ENCODE measurements at places on chromosomes 12 and 14. TPM values are rescaled to one million over a fixed set of nuclear protein-coding genes. Genes with fewer than 3 reads are reported as not detected.
A peak's percentile ranks its signal among the peaks of the same experiment; 100 is the strongest.

GRCh38 chr12:51792417-51792816, 56.1 kb downstream of the FIGNL2 start:
- DNase-seq = no peak

The CLECL1 gene
- not detected for total RNA-seq

- DNase-seq = no peak
Measured at GRCh38 chr14:80055667-80056496, 155.4 kb downstream of the DIO2 start.

- no peak for DNase-seq
Measured at GRCh38 chr12:132465269-132466190, 24.4 kb upstream of the FBRSL1 start.

The KRT77 gene
- not detected for total RNA-seq

The TEX52 gene
- total RNA-seq = not detected

The CDCA3 gene
- 19.4 TPM for total RNA-seq

GRCh38 chr12:102051431-102051965, 10.3 kb downstream of the WASHC3 start:
- DNase-seq = no peak

- no peak for DNase-seq
Measured at GRCh38 chr12:31323391-31324115, 2.4 kb downstream of the SINHCAF start.

GRCh38 chr12:123996581-123996980, 23.6 kb downstream of the ZNF664 start:
- no peak for DNase-seq

GRCh38 chr12:117028254-117028653, 71.0 kb downstream of the TESC start:
- DNase-seq = no peak

DNA sequence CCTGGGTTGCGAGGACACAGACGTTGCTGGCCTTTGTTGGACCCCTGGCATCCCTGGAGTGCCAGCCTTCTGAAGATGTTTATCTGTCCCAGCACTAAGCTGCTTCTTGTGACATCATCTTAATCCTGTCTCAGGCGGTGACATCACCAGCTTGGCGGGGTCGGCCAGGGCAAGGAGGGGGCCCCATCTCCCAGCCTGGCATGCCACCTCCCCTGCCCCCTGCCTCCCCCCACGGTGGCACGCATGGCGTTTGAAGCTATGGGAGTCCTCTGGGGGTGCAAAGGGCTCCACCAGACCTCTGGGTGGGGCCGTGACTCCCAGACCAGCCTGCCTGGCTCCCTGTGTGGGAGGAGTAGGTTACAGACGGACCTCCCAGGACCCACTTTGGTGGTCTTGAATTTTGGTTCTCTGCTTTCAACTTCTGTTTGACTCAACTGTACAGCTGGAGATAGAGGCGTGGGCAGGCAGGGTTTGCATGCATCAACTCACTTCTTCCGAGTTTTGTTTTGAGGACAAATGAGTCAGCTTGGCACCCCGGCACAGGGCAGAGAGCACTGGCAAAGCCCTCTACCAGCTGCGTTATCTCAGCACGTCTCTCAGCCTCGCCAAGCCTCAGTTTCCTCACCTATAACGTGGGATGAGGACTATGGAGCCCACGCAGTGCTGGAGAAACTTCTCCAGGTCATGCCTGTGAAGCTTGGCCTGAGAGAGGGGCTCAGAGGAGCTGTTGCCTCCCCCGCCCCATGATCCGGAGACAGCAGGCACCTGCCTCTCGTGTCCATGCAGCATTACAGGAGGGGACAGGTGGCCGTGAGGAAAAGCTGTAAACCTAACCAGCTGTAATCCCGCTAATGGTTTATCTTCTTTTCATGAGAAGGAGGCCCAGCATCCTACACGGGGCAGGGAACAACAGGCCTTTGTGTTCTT, 38.8 kb upstream of the EML1 start:
- no peak for DNase-seq

The IQSEC3 gene
- 1.2 TPM for total RNA-seq

GRCh38 chr12:57157588-57158173, 10.3 kb upstream of the LRP1-AS start:
- DNase-seq = no peak

GRCh38 chr14:68793734-68794129, 865 bp upstream of the ZFP36L1 start:
- no peak for DNase-seq

- DNase-seq = no peak
Measured at GRCh38 chr12:45336762-45337596, 121.1 kb downstream of the ANO6 start.

- no peak for DNase-seq
Measured at GRCh38 chr12:46546634-46547273, 174.2 kb upstream of the SLC38A2 start.

The ZC2HC1C gene
- 1.2 TPM for total RNA-seq

GRCh38 chr12:47621960-47622359, 83.9 kb downstream of the RPAP3 start:
- no peak for DNase-seq

- DNase-seq = no peak
Measured at GRCh38 chr12:121085069-121085468, 46.0 kb upstream of the OASL start.

- DNase-seq = no peak
Measured at GRCh38 chr14:103072595-103073366, 11.2 kb upstream of the LBHD2 start.

The BMP4 gene
- total RNA-seq = 12.4 TPM

- DNase-seq = no peak
Measured at GRCh38 chr12:21336656-21337055, 1.9 kb upstream of the SLCO1A2 start.

DNA sequence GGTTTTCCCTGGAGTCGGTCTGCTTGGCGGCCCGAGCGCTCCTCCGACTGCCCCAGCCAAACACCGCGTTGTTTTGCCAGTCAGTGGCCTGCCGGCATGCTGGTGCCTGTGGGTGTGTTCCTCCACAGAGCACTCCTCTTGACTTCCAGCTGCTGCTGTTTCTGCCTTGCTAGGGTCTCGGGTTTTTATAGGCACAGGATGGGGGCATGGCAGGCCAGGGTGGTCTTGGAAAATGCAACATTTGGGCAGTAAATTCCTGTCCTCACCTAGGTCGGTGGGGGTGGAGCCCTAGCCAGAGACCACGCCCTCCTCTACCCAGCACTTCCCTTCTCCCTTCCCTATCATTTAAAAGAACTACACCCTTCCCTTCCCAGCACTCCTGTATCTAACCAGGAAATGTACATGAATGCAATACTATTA, 34.7 kb upstream of the VASH1 start:
- no peak for DNase-seq

DNA sequence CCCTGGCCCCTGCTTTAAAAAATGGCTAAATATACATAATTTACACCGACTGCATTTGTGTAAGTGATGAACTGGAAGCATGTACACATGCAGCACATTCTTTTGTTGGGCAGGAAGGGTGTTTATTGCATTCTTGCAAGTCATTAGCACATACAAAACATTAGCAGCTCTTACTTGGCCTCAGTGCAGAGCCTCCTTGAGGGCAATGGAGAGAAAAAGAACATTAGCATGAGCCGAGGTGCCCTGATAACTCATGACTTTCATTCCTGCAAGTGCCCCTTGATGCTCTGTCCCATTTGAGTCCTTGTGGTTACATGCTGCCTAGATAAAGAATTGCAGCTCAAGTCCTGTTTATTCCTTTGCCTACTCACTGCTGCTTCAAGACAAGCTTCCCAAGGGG, 61.9 kb downstream of the PAX9 start:
- DNase-seq = no peak

- no peak for DNase-seq
Measured at GRCh38 chr12:91361864-91362263, 179.2 kb upstream of the DCN start.

GRCh38 chr14:30375296-30375892, 183.6 kb upstream of the G2E3 start:
- DNase-seq = peak; percentile 74

The MYO1H gene
- total RNA-seq = not detected

GRCh38 chr12:64172143-64172970, 49.7 kb downstream of the KICS2 start:
- no peak for DNase-seq

DNA sequence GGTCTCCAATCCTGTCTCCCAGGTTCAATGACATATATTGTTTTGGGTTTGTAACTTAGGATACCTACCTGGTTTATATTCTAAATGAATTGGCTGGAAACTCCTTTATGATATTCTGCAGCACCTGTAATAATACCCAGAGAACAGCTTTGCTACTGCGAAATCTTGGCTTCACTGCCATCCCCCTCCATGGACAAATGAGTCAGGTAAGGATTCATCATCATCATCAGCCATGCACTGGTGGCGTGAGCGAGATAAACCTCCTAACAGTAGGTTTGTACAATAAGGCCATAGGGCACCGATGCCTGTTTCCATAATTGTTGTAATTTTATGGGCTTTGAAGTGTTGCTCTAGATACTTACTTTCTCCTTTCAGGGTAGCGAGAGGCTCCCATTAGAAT, 10.7 kb downstream of the DDX47 start:
- no peak for DNase-seq

- peak; percentile 64 for DNase-seq
Measured at GRCh38 chr14:101518611-101519473, 42.5 kb upstream of the DIO3 start.

GRCh38 chr14:89276424-89276975, 140.5 kb downstream of the FOXN3 start:
- no peak for DNase-seq

GRCh38 chr12:90333424-90333823, 621.6 kb downstream of the CCER1 start:
- no peak for DNase-seq

The GPR137C gene
- 1.2 TPM for total RNA-seq
